Fibroblast of the conjunctiva (primary cell): ENCODE measurements at places on chromosomes 6 and 20.

- DNase-seq: no peak
Measured at GRCh38 chr20:8809107-8809953, 259.6 kb upstream of the PLCB4 start.

DNA sequence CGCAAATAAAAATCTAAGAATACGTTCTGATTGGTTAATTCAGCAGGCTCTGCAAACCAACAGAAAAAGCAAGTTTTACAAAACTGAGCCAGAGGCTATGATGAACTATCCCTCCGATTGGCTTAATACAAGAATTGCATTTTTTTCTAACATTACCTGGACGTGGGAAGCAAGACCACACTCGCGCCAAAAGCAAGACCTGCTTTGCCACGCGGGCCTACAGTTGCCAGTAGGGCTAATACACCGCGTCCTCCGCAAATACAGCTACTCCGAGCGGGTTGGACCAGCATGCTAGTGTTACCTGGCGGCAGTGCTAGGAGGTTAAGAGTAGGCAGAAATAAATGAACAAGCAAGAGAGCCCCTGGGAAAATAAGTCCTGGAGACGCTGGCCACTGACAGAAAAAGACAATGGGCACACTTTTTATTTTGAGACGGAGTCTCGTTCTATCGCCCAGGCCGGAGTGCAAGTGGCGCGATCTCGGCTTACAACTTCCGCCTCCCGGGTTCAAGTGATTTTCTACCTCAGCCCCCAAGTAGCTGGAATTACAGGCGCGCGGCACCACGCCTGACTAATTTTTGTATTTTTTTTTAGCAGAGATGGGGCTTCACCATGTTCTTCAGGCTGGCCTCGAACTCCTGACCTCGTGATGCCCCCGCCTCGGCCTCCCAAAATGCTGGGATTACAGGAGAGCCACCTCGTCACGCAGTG, 131.9 kb upstream of the BTN3A2 start:
- DNase-seq: peak; percentile 69

DNA sequence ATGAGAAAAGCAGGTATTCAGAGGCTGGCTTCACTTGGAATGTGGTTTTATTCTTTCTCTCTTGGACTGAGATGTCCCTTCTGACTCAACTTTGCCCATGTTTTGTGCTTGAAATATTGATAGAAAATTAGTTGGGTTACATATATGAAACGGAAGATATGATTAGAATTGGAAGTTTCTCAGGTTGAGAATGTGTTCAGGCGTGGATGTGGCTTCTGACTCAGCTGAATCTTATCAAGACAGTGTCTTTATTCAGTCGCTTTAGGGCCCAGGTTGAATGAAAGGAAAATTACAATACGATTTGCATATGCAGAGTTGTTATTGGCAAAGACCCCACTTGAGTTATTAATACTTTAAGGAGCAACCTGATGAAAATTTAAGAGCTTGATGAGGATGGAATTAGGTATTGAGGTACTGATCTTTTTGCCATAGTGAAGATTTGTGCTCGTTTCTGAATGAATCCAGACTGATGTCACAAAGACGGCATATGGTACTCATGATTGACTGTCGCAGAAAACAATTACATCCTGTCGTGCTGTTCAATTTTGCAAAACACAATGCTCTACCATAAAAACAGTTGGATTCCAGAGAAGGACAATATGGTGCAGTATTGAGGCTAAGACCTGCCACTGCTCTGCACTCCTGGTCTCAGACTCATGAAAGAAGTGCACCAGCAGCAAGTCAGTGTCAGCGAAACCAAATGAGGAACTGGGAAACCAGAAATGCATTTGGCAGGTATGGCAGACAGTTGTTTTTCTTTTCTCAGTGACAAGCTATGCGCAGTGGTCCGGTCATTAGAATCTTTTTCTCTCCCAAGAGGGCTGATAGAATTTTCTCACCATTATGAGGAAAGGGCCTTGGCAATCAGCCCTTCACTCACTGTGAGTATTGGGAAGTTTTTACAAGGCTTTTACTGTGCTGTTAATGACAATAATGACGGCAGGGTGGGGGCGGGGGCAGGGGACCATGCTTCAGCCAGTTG, 158.3 kb downstream of the DOK5 start:
- DNase-seq: no peak

DNA sequence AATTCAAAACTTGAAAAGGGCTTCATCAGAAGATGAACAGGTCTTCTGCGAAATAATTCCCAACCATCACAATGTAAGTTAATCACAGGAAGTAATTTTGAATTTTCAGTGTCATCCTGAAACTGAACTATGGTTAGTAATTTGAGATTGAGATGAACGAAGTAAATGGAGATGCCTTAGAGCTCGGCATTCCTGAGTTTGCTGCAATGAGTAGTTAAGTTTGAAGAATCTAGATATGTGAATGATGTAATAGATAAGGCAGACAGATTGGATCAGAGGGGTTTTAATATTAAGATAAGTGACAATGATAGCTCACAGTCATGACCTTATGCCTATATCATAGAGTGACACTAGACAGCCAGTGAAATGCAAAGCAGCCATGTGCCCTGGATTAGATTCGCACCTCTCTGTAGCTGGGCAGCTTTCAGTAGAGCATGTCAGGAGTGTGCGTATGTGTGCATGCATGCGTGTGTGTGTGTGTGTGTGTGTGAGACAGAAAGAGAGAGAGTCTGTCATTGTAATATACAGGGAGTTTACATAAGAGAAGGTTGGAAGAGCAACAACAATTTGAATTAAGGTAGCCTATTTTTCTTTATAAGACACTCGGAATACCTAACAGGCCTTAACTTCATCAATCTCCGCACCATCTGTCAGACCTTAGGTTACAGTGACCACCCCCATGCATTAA, 233.0 kb downstream of the GMPR start:
- DNase-seq: no peak

- DNase-seq: no peak
Measured at GRCh38 chr6:134247231-134247833, 70.6 kb downstream of the SGK1 start.

DNA sequence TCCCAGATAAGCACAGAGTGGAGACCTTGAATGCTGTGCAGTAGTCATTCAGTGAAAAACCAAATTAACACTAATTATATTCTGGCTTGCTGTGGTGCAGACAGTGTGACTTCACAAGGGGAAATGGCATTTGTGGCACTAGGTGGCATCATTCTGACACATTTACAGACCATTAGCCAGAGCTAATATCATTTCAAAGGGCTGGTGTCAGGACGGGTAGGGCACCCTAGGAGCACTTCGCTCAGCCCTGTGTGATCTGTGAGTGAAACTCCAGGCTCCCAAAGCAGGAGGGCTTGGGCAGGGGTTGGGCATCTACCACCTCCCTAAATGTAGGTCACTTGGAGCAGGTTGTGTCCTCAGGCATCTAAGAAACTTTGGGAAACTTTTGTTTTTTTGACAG, 555.8 kb downstream of the PKHD1 start:
- DNase-seq: no peak

- no peak for DNase-seq
Measured at GRCh38 chr6:137708481-137708880, 158.6 kb upstream of the TNFAIP3 start.

GRCh38 chr6:28402197-28402596, 2.6 kb upstream of the ZSCAN12 start:
- no peak for DNase-seq

- no peak for DNase-seq
Measured at GRCh38 chr20:62545901-62546525, 70.2 kb upstream of the GATA5 start.

DNA sequence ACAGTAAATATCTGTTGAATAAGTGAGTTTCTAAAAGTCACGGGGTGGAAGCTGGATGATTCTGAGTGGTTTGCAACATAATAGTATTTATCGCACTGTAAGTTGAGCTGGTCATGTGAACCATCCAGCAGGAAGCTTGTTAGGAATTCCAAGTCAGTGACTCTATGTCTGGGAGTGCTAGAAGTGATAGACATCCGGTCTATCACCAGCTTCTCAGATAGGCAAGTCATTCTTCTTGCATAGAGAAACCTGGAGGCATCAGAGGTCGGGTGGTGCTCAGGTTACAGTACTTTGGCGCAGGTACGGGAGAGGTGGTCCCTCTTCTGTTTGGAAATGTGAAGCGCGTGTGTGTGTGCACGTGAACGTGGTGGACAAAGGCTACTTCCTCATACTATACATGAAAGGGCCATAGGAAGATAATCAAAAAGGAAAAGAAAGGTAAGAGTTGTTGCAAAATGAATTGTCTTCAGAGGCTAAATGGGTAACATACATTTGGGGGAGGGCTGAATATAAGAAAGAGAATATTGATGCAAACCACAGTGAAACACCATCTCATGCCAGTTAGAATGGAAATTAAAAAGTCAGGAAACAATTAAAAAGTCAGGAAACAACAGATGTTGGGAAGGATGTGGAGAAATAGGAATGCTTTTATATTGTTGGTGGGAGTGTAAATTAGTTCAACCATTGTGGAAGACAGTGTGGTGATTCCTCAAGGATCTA, 299.3 kb upstream of the ZFP64 start:
- DNase-seq: no peak

GRCh38 chr6:119182875-119183274, 104.4 kb upstream of the FAM184A start:
- no peak for DNase-seq

- no peak for DNase-seq
Measured at GRCh38 chr20:48332555-48332954, 495.2 kb downstream of the PREX1 start.
